ENCODE measurements at places on chromosomes 7 and 10.

GRCh38 chr7:29105752-29106668 is 40.3 kb downstream of the CPVL start:
- peak; percentile 5 for DNase-seq

DNA sequence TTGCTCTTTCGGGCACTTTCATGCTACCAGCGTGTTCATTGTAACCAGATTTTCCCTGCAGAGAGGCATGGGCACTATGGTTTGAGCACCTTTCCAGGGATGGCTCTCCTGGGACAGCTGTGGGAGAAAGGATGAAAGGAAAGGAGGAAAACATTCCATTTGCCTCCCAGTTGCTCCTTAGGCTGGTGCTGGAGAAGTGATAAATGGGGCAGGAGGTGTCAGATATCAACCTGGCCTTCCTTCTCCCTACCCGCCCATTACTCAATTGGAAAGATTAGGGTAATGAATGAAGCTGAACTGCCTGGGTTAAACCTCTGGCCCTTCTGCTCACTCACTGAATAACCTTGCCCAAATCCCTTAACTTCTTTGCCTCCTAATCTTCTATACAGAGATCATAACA is 228.4 kb downstream of the PLXNA4 start:
- DNase-seq, result no peak

- DNase-seq, result no peak
These were observed 8.2 kb upstream of the BLVRA start for GRCh38 chr7:43750016-43750887.

DNA sequence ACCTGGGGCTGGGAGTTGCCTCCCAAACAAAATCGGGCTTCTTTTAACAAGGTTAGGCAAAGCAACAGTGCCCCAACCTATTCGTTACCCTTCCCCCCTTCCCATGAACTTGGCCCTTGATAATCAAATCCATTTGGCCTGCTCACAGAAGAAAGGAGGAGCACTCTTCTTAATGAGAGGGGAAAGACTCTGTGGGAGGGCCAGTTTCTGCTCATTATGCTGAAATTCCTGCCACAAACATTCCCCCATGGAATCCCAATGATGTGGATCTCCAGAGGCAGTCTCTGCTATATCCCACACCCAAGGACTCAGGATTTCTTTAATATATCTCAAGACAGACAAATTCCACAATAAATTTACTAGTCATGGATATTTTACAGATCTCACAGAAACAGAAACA is 43.0 kb downstream of the LSM5 start:
- no peak for DNase-seq

DNA sequence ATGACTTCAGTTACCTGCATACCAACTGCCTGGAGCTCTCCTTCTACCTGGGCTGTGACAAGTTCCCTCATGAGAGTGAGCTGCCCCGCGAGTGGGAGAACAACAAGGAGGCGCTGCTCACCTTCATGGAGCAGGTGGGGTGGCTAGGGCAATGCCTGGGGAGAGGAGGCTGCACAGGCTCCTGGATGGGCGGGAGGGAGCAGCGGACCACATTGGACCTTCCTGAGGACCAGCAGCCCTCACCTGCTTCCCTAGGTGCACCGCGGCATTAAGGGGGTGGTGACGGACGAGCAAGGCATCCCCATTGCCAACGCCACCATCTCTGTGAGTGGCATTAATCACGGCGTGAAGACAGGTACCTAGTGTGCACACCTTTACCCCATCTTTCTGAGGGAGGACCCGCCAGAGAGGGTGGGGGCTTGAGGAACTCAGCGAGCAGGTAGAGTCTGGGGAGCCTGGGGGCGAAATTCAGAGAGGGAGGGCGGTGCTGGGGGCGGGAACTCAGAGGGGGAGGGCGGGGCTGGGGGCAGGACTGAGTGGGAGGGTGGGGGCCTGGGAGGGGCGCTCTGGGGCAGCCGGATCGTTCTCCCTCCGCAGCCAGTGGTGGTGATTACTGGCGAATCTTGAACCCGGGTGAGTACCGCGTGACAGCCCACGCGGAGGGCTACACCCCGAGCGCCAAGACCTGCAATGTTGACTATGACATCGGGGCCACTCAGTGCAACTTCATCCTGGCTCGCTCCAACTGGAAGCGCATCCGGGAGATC is 9.0 kb downstream of the AEBP1 start:
- DNase-seq, result no peak

DNA sequence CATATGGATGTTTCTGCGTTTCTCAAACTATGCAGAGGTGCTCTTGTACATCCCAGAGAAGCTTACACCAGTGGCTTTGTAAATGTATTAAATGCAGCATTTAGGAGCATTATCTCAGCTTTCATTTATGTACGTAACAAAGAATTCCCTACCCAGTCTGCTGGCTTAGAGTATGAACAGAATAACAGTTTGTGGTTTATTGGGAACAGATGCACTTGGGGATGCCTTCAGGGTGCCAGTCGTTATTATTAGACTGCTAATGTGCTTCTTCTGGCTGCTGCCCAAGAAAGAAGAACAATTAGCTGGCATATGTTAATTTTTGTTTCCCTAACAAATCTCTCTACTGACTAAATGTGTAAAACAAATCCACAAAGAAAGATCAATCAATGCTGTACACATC is 241.9 kb downstream of the FOXP2 start:
- no peak for DNase-seq

DNA sequence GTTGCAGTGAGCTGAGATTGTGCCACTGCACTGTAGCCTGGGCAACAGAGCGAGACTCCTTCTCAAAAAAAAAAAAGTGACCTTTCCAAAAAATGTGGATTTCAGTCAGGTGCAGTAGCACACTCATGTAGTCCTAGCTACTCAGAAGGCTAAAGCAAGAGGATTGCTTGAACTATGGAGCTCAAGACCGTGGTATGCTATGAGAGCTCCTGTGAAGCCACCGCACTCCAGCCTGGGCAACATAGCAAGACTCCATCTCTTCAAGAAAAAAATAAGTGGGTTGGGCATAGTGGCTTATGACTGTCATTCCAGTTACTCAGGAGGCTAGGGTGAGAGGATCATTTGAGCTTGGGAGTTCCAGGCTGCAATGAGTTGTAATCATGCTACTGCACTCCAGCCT is 51.1 kb downstream of the TET1 start:
- DNase-seq, result no peak

DNA sequence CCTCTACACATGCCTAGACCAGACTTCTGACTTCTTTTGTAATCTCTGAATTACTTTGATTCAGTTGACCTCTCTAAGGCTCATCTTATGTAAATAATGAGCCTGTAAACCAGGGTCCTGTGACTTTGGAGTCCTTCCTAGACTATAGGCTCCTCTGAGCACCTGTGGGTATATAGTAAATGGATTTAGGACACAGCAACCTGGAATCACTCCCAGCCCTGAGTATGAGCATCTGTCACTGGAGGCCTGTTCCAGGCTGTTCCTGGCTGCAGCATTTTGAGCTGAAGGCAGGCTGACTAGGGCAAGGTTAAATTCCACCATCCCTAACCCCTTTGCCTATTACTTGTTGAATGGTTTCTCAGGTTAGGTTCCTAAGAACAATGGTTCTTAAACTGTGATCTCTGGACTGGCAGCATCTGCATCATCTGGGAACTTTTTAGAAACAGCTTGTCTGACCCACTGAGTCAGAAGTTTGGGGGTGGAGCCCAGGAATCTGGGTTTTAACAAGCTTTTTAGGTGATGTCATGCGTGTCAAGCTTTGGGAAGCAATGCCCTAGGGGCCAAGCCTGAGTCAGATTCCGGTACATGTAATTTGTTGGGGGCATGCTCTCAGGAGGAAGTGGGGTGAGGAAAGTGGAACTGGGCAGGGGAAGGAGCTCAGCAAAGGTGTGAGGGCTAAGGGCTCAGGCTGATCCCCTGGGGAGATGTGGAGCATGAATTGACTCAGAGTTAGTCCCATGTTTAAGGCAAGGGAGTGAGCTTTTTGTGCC is 28.2 kb downstream of the MINDY4 start:
- no peak for DNase-seq

GRCh38 chr10:29900865-29901264 is 158.5 kb downstream of the JCAD start:
- no peak for DNase-seq

DNA sequence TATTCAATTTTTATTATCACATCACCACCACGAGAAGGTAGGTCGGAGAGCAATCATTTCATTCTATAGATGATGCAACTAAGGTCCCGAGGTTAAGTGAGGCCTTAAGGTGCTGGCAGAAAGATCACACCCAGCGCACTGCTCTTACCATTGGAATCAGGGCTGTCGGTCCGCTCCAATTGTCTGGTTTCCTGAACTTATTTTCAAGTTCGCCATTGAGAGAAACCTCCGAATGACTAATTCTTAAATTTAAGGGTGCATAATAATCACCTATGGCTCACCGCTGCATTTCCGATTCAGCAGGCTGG is 625 bp upstream of the GSTO2 start:
- DNase-seq, result no peak

DNA sequence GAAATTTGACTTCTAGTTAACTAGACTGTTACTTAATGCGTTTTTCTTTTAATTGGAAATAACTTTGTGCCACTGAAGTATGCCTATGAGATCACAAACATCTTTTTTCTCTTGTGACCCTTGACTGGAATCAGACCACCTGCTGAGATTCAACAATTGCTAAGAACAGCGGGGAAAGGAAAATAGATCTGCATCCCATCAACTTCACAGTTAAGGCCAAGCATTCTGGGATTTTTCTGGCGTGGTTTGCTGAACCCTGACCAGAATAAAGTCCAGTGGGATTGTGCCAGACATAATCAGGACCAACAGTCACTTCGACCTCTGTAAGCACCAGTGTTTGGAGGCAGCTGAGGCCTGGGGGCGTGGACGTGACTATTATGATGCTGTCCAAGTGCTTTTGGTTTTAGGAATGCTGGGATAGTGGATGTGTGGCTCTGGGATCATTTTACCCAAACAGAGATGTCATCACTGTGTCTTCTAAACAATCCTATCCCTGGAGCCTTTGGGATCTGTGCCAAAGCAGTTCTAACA is 373.3 kb upstream of the PRKCQ start:
- no peak for DNase-seq

DNA sequence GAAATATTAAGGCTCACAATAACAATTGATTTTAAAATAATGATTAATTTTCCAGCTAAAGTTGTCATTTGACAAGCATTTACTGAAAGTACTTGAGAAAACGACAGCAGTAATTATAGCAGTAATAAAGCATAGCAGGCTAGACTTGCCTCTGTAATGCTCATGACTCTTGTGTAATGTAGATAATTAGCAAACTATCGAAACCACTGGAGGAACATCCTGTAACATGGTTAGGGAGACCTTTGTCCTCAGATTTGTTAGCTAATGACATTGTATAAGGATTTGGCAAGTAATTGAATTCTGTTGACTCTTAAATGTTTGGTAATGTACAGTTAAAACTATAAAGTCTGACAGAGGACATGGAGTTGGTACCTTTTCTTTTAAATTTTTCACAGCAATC is 24.8 kb downstream of the ARL4A start:
- DNase-seq, result no peak

DNA sequence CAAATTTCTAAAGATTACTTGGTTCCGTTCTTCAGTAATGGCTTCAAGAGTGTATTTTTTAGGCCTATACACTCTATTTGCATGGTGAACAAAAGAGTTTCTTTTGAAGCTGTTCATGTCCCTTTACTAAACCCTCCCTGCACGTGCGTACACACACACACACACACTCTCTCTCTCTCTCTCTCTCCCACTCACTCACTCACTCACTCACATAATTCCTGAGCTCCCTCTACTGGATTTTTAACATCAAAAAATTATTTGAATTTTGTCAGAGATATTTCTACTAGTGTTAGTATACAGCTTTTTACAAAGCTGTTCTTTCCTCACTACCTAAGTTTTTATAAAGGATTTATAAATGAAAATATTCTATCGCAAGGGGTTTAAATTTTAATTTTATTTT is 85.9 kb downstream of the UBE3C start:
- DNase-seq, result no peak

DNA sequence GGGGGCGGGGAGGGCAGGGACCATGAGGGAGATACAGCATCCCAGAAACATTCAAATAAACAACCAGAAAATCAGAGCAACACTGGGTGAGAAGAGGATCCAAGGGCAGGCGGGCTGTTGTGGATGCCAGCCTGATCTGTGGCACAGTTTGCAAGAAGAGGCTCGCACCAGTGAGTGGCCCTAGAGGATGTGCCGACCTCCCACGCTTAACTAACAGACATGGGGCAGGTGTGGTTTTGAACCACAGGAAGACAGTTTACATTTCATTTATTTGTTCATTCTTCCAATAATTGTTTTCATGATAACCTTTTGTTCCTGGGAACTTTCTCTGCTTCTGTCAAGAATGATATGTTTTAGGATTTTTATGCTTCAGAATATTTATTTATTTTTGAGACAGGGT is 115.6 kb downstream of the ZNF248 start:
- no peak for DNase-seq

GRCh38 chr10:71777213-71777985 is 4.1 kb upstream of the VSIR start:
- DNase-seq, result no peak

DNA sequence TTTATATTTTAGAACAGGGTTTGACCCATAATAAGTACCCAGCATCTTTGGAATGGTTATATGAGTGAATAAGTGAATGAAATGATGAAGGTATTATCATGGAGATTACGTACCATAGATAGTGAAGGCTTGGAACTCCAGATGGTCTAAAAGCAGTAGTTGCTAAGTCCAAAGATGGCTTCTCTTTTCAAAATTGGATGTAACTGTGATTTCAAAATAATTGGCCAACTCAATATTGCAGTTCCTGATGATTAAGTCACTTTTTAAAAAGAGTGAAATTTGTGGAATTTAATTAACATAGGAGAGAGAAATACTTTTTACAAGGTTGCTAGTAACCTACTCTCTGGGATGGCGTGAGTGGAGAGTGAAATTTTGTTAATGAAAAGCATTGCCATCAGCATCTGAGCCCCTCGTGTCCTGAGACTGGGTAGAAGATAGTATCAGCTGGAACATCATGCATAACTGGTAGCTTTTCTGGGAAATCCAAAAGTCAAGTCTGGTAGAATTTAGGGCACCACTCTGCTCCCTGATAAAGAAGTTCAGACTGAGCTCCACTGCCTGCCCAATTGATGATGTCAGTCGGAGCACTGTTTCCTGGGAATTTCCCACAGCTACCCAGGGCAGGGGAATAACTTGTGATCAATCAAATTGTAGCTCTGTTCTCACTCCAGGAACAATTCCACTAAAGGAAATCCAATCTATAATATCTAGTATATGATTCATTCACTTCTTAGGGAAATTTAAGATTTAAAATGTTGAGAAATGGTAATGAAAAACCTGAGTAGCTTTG is 3.2 kb downstream of the GPR141 start:
- DNase-seq, result no peak

GRCh38 chr7:122588621-122589020 is 110.3 kb downstream of the RNF133 start:
- DNase-seq, result no peak

Data from stimulated activated CD4-positive, alpha-beta T cell treated with anti-CD3 and anti-CD28 coated beads, Interleukin-2, amount 100 ng/mL, for 48 hours (primary cell).